ENCODE measurements at places on chromosomes 6 and 20.

DNA sequence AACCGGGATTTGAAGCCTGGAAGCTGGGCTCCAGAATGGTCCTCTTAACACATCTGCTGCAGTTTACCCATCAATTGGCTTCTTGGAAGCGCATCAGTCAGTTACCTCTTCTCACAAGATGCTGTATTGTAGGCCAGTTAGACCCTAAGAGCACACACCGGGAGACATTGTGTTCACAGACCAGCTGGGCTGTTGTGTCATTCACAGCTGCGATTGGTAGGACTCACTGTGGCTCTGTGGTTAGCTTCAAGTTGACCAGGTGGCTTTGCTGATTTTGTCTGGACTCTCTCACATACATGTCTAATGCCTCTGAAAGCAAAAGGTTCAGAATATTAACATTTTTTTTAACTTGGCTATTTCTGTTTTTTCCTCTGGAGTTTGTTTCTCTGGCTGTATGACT, 64.8 kb downstream of the SNX9 start:
- no peak for DNase-seq

- no peak for DNase-seq
Measured at GRCh38 chr6:89353702-89354392, 1.3 kb upstream of the UBE2J1 start.

DNA sequence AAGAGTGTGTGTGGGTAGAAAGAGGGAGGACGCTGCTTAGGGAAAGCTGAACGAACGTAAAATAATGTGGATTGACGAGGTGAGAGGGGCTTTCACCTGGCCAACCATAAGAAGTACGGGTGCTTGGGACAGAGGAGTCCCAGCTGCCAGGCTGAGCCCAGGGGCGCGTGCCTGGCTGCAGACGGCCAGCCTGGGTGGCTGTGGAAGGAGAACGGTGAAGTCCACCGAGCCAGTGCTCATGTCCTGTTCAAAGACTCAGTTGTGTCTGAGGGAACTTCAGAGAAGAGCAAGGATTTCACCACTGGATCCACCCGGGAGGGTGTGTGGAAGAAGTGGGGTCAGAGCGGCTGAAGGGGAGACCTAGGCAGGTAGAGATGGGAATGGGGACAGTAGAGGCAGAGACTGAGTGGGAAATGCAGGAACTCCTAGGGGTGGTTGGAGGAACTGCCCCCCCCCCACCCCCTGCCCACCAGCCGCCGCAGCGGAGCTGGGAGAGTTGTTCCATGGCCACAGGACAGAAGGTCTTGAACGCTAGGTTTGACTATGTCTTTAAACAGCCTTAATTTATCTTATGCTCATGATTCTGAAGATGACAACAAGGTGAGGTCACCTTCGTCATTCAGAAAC, 68.1 kb upstream of the TBXT start:
- no peak for DNase-seq

DNA sequence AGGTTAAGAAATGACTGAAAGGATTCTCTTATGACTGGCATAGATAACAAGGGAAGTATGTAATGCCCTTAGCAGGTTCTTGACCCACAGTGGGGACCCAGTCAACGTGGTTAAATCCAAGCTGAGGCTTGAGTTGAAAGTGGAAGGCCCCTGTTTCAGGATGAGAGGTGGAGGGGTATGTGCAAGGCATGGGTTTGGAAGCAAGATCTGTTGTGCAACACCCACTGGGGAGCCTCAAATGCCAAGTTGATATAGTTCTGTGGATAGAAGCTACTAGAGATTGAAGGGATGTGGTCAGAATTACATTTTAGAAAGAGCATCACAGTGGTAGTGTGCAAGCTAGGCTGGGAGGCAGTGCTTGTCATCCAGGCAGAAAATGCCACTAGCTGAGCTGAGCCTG, 5.1 kb downstream of the PABPC1L start:
- no peak for DNase-seq

- no peak for DNase-seq
Measured at GRCh38 chr6:24924580-24925356, 11.0 kb downstream of the RIPOR2 start.

GRCh38 chr20:38874460-38875174, 51.6 kb upstream of the FAM83D start:
- no peak for DNase-seq

- no peak for DNase-seq
Measured at GRCh38 chr6:128966934-128967333, 84.0 kb downstream of the LAMA2 start.

GRCh38 chr6:139392794-139393193, 18.3 kb upstream of the CITED2 start:
- no peak for DNase-seq

GRCh38 chr20:12211361-12211760, 293.7 kb downstream of the BTBD3 start:
- no peak for DNase-seq

GRCh38 chr20:52201395-52201794, 9.8 kb upstream of the ZFP64 start:
- no peak for DNase-seq

DNA sequence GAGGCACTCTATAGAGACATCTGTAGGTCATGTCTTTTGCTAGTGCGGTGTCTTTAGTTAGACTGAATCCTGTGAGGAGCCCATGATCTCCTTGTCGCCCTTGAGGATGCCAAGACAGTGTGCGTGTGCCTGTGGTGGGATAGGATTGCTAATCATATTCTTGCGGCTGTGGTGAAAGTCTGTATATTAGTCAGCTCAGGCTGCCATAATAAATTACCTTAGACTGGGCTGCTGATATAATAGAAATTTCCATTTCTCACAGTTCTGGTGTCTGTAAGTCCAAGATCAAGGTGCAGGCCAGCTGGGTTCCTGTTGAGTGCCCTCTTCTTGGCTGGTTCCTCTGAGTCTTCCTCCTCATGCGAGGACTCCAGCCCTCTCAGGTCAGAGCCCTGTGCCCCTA, 141.2 kb downstream of the JARID2 start:
- DNase-seq, result no peak

- no peak for DNase-seq
Measured at GRCh38 chr6:3753228-3753835, 1.8 kb upstream of the PXDC1 start.

GRCh38 chr20:1775117-1775516, 117.5 kb upstream of the SIRPG start:
- DNase-seq, result no peak

- no peak for DNase-seq
Measured at GRCh38 chr6:76867182-76867581, 596.1 kb downstream of the HTR1B start.

GRCh38 chr6:14129575-14129974, 12.0 kb downstream of the CD83 start:
- no peak for DNase-seq

- DNase-seq, result no peak
Measured at GRCh38 chr20:4320291-4320690, 304.9 kb upstream of the RNF24 start.

DNA sequence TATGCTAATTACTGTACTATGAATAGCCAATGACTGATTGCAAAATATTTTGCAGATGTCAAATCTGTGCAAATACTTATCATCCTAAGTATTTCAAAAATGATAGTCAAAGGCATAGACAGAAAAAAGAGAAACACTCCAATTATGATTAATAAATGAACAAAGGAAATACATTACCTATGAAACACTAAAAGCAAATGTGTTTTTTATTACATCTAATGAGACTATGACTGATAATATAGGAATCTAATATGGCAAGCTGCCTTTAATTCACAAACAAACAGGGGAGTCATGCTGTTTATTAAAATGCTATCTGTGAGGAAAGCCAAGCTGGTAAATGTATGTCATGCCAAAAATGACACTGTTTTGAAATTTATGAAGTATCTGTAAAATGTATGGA, 713.2 kb upstream of the NRSN1 start:
- no peak for DNase-seq

DNA sequence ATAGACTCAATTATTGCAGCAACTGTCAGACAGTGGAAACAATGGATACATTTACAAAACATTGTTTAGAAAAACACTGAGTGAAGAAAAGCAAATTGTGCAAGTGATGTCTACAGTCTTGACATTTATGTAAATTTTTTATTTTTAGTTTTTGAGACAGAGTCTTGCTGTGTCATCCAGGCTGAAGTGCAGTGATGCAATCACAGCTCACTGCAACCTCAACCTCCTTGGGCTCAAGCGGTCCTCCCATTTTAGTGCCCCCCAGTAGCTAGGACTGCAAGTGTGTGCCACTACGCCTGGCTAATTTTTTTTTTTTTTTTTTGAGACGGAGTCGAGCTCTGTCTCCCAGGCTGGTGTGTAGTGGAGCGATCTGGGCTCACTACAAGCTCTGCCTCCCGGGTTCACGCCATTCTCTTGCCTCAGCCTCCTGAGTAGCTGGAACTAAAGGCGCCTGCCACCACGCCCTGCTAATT, 9.7 kb downstream of the CNBD2 start:
- no peak for DNase-seq

- no peak for DNase-seq
Measured at GRCh38 chr6:4907602-4908001, 96.2 kb downstream of the RPP40 start.

- no peak for DNase-seq
Measured at GRCh38 chr20:17678295-17678694, 3.7 kb downstream of the RRBP1 start.

GRCh38 chr20:431012-431904, 23.2 kb downstream of the RBCK1 start:
- peak; percentile 77 for DNase-seq

DNA sequence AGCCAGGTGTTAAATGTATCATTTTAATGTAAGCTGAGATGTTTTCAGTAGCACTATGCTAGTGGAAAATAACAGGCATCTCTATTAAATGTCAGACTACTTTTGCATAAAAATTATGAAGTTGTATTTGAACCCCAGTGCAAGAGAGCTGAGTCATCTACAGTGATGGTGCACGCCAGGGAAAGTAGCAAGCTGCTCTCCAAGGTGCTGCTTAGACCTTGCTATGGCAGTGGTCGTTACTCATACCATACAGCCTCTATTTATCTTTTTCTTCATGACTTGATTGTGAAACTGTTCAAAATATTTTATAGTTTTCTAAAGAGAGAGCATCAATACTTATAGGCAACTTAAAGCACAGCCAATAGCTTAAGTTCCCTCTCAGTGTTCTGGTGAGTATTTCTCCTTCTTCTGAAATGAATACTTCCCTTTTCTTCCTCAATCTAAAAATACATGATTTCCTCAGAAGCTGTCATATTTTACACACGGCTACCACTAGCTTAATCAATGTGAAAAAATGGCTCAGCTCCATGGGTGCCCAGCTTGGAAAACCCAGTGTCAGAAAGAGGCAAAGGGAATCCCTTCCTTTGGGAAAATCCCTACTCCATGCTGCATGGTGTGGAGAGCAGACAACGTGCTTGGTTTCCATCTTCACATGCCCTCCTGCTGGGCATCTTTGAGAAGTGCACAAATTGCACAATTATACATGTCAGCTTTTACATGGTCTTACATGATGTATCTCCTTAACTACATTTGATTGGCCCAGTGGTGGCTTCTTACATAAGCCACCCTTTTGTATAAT, 105.6 kb downstream of the ELOVL4 start:
- DNase-seq, result no peak

DNA sequence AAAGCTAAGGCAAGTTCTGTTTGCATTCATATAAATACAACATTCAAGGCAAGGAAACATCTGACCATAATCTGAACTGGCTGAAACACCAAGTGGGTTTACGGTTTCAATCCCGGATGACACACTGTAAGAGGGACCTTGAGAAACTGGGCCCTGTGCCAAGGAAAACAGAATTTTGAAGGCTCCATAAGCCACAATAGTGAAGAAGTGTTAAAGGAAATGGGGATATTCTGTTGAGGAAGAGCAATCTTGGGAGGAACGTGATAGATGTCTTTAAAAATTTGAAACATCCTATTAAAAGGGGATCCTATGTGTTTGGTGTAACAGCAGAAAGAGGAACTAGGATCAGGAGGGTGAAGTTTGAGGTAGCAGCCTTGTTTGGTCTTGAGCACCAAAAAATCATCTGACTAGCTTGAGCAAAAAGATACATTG, 82.4 kb upstream of the TAB2 start:
- DNase-seq, result no peak

Data from nucleus accumbens (tissue), 56 donors.